ENCODE measurements at places on chromosomes 12 and 14.

DNA sequence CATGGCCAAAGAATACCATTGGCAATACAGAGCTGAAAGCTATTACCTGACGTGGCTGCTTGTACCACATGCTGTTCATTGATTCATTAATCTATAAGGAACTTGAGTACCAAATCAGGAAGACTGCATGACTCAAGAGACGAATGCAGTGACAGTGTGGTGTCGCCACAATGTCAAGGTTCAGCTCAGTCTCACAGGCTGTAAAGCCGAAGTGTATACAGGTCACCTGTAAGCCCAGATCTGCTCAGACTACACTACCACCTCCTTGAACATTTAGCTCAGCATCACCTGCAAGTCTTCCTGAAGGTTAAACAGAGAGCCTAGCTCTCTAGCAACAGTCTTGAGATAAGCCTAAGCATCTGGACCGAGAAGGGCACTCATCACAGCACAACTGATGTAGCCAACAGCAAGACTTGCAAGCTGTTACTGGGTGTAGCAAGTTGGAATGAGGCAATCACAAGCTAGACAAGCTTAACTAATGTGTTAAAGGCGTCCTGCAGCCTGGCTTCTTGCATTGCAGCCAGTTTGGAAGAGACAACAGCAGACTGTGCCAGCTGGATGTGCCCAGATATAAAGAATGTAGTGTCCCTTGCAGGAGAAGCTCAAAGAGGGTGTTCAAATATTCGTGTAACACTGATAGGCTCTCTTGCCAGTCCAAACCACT is 21.0 kb downstream of the TMTC1 start:
- DNase-seq, result no peak

DNA sequence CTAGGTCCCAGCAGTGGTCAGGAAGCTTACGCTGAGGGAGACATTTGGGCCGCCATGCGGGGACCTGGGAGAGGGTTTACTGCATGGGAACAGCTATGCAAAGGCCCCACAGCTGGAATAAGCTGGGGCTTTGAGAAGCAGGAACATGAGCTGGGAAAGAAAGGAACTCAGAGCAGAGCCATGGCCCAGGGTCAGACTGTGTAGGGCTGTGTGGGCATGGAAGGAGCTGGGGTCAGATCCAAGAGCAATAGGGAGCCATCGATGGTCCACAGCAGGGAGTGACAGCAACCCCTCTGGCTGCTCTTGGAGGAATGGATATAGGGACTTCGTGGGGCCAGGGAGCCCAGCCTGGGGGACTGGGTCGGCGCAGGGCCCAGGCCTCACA is 151.6 kb downstream of the ADGRD1 start:
- DNase-seq, result no peak

DNA sequence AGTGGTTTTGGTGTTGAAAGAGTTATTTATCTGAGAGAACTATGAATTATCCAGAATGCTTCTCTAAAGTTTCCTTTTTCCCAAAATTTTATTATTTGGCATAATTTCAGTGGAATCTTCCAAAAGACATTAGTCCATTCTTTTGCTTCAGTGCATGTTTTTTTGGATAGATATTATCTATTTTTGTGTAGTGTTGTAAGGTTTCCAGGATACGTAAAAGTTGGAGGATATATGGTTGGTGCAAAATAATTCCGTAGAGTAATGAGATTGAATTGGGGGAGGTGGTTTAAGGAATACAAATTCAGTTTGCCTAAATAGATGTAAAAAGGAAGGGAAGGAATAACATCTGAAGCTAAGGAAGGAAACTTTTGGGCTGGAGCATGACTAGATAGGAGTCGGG is 186.6 kb downstream of the RGS6 start:
- DNase-seq, result no peak

DNA sequence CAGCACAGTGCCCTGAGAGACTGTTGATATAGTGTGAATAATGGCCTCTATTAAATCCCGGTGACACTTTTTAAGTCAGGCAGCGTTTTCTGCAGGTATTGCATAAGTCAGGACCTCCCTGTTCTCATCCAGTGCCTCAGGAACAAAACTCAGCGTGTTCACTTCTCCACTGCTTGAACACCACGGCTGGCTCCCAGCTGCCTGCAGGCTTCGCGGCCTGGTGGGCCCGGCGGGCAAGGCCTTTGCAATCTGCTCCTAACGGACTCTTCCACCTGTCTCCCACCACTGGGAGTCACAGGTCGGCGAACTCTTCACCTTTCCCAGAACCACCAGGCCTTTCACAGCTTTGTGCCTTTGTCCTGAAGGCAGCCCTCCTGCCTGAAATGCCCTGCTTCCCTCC is 18.7 kb downstream of the RFX4 start:
- DNase-seq, result no peak

- no peak for DNase-seq
Measured at GRCh38 chr12:23760495-23760894, 189.0 kb downstream of the SOX5 start.
